ENCODE measurements at places on chromosomes 6 and 20.
A peak's percentile ranks its signal among the peaks of the same experiment; 100 is the strongest.

DNA sequence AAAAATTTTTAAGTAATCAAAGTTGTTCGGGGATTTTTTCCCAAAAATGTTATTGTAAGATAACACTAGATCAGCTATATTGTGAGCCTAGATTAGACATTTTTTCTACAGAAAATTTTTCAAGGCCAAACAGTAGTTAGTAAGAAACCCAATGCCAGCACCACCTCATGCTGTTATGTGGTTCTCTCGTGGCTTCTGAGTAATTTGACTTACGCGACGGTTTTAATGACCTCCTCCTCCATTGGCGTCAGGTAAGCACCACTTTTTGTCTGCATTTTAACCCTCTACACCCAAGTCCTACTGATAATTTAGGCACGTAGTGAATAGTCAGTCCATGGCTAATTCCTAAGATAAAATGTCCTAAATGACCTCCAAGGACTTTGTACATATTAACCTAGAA is 9.7 kb downstream of the RPS6KA2 start:
- no peak for DNase-seq

- DNase-seq, result peak; percentile 77
Observed at GRCh38 chr20:19552221-19553180, 205.6 kb upstream of the RIN2 start.

DNA sequence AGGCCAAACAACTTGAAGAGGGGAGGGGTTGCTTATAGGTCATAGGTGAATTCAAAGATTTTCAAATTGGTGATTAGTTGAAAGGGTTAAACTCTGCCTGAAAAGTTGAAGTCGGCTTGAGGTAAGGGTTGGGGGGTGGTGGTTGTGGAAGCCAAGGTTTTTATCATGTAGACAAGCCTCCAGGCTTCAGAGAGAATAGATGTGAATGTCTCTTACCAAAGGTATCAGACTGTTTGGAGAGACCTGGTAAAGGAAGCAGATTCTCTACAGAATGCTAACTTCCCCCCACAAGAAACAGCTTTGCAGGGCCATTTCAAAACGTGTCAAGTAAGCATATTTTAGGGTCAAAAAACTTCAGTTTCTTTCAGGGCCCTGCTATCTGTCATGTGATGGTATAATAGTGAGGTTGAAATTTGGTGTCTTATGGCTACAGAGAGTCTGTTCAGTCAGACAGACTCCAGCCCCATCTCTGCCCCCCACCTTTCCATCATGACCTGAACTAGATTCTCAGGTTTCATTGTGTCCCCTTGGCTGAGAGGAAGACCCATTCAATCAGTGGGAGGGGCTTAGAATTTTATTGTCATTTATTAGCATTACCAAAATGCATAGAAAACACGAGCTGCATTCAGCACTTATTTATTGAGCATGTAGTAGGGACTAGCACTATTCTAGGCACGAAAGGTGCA is 136.5 kb downstream of the MAP3K7 start:
- no peak for DNase-seq

DNA sequence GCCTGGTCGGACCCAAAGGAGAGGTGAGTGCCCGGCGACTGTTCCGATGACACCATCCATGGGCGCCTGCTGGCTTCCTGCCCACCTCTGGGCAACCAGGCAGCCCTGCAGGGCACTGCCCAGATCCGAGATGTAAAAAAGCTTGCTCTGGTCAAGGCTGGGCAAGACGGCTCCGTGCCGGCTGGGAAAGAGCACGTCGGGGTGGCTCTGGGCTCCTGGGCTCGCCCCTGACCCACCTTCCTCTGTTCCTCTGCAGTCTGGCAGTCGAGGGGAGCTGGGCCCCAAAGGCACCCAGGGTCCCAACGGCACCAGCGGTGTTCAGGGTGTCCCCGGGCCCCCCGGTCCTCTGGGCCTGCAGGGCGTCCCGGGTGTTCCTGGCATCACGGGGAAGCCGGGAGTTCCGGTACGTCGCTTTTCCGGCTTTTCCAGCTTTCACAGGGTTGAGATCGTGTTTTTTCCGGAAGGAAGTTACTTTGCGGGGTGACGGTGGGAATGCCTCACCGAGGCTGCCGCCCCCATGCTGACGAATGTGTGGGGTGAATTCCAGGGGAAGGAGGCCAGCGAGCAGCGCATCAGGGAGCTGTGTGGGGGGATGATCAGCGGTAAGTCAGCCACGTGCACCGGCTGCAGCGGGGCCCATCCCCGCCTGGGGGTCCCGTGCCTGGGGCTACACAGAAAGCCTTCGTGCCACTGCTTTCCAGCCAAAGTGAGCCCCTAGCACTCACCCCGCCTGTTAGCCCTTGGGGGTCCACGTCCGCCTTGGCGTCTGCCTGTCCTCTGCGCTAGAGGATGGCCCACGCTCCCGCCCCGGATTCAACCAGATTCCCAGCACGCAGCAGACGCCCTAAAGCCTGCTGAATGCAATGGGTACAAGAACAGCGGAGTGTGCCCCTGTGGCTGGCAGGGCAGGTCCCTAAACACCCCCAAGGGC is 19.3 kb downstream of the COL9A3 start:
- DNase-seq, result peak; percentile 47

- no peak for DNase-seq
Observed at GRCh38 chr20:41696428-41696827, 78.3 kb upstream of the CHD6 start.

DNA sequence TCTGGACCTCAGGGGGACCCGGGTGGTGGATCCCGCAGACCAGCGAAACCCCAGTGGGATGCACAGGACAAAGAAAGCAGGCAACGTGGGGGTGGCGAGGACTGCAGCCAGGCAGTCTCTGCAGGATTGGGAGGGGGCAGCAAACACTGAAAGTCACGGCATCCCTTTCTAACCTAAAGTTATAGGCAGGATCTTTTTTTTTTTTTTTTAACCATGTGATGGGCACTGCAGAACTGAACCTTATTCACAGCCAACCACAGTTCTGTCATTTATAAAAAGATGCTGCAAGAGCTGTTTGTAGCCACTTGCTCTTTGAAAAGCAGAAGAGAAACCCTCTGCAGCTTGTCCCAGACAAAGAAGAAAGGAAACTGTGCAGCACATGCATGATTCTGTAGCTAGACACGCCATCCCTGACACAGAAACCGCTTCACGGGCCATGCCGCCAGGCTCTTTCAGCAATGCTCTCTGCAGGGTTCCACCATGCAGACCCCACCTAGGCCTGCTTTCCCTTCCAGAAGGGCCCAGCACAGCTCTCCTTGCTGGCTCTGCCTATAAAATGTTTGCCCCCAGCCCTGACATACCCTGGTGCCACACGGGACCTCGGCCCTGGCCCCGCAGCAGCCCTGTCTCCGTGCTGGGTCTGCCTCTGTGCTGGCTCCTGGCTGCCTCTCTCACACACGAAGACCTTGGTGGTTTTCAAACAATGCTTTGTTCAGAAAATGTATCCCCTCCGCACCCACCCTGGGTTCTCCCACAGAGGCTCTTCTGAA is 70.8 kb downstream of the PYGB start:
- DNase-seq, result no peak

DNA sequence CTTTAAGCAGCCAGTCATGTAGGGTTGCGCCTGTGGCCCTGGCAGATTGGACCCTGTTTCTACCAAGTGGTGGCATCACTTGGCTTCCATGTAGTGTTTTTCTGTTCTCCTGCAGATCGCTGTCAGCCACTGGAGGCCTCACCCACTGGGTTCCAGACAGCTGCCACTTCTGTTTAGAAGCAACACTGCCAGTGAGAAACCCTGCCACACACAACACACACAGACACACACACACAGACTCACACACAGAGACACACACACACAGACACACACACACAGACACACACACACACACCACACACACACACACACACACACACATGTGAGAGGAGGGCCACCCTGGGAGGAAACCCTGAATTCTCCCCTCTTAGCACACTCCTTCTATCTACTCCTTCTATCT is 51.8 kb downstream of the UTRN start:
- DNase-seq, result no peak

GRCh38 chr6:125818225-125818657 is 27.5 kb downstream of the NCOA7 start:
- DNase-seq, result no peak

DNA sequence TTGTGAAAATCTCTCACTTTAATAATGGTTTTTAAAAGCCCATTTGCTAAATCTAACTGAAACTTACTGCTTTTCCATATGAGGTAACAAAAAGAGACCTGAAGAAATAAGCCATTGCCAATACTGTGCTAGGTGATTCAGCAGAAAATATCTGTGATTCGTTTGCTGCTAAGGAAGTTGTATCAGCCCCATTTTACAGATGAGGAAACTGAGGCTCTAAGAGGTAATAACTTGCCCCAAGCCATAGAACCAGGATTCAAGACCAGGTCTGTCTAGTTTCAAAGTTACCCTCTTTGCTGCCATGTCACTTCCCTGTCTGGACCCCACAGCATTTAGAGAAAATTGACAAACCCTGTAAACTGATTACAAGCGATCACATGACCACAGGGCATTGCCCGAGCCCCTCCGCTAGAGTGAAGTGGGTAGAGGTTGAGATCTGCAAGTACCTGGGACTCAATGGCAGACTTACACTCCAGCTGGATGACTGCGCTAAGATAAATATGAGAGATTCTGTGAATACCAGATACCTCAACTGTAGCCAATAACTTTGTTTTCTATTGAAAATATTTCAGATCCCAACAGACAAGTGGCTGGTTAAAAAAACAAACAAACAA is 69.3 kb downstream of the TNFRSF21 start:
- no peak for DNase-seq

GRCh38 chr6:116229287-116229913 is 24.5 kb downstream of the TSPYL4 start:
- DNase-seq, result peak; percentile 95

DNA sequence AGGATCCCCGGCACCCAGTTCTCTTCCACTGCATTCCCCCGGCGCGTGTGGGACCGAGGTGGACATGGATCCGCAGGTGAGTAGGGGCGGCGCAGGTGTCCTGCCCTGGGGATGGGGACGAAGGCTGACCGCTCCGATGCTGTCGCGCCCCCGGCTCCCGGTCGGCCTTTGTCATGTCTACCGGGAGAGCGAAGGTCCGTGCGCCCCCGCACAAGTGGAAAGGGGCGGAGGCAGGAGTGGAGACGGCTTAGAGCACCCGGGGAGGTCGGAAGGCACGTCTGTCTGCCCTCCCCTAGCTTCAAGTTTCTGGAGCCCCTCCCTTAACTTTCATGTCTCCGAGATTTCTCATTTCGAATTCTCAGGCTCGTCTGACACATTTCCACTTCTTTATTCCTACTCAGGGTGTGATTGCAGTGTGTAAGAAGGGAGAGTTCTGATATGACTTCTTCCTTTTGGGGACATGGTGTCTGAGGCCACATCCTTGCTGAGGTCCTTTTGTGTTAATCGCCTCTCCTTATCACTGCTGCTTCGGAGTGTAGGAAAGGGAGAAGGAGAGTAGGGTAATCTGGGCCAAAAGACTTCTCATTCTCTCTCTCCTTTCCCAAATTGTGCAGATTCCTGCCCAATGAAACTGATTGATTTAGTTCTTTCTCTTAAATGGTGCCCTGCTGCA is 435 bp downstream of the KIFC1 start:
- no peak for DNase-seq

DNA sequence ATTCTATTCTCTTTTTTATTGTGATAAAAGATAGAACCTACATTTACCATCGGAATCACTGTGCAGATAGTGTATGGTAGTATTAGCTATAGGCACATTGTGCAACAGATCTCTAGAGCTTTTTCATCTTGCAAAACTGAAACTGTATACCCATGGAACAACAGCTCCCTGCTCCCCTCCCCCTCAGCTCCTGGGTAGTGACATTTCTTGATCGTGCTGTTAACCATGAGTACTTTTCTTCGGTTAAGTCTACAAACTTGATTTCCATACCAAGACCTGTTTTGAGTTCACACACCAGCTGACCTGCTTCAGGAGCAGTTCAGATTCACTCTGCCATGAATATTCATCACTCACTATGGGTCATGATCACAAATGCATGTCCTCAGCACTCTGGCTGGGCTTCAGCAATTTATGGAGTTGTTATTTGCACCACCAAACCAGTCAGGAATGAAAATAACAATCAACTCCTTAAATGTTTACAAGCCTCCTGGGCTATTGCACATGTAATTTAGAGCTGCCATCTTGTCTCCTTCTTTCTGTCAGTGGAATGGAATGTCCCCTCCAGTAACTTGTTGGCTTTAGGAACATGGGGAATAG is 32.8 kb downstream of the PRDM1 start:
- no peak for DNase-seq

GRCh38 chr6:156559162-156559690 is 218.0 kb upstream of the ARID1B start:
- no peak for DNase-seq

GRCh38 chr6:21271428-21272155 is 322.0 kb upstream of the SOX4 start:
- DNase-seq, result no peak

GRCh38 chr6:165732696-165733488 is 69.9 kb upstream of the PDE10A start:
- DNase-seq, result no peak

- no peak for DNase-seq
Observed at GRCh38 chr20:19890445-19891051, 126.6 kb upstream of the NAA20 start.

GRCh38 chr6:54288474-54288873 is 19.8 kb upstream of the TINAG start:
- no peak for DNase-seq

DNA sequence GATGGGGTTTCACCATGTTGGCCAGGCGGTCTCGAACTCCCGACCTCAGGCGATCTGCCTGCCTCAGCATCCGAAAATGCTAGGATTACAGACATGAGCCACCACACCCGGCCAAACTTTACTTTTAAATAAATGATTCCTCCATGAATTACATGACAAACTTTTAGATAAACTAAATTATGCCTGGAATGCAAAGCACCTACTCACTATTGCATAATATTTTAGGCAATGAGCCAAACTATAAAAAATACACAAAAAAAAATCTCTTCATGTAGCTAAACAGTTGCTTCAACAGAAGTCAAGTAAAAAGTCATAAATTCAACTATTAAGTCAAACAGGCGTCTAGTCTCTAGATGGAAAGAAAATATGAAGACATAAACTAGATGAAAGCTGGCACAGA is 56.5 kb downstream of the PTPRK start:
- no peak for DNase-seq

DNA sequence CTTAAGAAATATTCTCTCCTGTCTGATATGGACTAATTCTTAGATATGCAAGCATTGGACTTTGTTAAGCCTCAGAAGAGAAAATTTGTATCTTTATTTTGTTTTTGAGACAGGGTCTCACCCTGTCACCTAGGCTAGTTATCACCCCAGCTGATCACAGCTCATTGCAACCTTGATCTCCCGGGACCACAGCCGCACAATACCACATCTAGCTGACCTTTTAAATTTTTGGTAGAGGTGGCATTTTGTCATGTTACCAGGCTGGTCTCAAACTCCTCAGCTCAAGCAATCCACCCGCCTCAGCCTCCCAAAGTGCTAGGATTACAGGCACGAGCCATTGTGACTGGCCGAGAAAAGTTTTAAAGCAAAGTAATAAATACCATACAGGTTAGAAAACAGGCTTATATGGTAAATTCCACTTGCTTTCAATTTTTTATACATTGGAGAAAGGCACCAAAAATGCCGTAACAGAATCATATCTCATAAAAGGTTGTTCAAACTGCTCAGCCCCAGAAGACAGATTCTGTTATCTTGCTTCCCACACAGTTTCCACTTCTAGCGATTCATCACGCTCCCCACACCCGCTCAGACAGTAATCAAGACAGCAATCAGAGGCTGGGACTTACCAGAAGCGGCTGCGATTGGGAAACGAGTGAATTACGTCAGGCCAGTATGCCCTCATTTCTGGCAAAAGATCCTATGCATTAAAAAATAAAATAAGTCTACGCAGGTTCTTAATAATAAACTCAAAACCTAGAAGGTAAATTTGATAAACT is 13.8 kb downstream of the RNASET2 start:
- no peak for DNase-seq

GRCh38 chr6:4910037-4910760 is 93.6 kb downstream of the RPP40 start:
- DNase-seq, result no peak
